ENCODE measurements at places on chromosomes 4 and X. TPM values are rescaled to one million over a fixed set of nuclear protein-coding genes. Genes with fewer than 3 reads are reported as not detected.

DNA sequence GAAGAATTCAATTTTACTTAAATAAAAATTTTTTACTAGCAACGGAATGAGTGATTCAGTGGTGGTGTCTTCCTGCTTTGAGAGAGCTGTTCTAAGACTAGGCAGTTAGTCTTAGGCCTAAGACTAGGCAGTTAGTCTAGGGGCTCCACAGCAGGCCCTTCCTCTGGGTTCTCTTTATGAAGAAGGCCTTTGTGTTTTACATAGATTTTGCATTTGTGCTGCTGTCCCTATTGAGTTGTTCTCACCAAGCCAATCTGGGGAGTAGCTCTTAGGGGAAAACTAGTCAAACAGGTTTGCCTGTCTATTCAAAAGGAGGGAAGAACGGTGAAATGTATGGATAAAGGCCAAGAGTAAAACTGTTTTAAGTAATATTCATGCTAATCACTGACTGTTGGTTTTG is 7.6 kb downstream of the UGT8 start:
- DNase-seq: no peak
- H3K27ac ChIP-seq: no peak overlapping the region
- H3K36me3 ChIP-seq: no peaks in the 10 kb centered on the region
- no peak overlapping the region for H3K4me3 ChIP-seq
- no peaks in the 10 kb centered on the region for H3K4me1 ChIP-seq
- no peaks in the 10 kb centered on the region for H3K27me3 ChIP-seq

DNA sequence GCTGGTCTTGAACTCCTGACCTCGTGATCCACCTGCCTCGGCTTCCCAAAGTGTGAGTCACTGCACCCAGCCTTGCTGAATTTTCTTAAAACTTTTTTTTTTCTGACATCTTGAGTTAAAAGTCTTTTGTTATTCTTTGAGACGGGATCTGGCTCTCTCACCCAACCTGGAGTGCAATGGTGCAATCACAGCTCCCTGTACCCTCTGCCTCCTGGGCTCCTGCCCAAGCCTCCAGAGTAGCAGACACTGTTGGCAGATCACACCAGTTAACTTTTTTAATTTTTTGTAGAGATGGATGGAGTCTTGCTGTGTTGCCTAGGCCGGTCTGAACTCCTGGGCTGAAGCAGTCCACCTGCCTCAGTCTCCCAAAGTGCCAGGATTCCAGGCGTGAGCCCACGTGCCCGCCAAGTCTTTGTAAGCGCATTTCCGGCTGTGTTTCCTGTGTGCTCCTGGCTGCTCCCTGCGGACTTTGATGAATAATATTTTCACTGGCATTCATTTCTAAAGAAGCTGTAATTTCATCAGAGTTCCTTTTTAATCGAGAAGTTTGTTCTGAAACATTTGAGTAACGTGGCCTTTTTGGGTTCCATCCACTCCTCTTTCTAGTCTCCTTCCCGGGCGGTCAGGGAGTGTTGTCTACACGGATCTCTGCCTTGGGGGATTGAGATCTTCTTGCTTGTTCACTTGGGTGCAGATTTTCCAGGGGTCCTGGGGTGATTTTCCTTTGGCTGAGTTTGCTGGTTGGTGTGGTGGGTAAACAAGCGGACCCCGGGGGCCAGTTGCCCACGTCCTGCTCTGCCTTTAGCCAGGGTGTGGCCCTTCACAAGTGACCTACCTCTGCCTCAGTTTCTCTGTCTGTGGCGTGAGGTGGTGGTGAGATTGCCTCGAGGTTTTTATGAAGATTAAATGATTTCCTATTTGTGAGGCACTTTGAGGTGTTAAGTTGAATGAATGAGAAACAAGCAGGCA is 44.4 kb downstream of the PCGF3 start:
- peaks cover 27% of the 10 kb centered on the region for H3K4me1 ChIP-seq
- H3K4me3 ChIP-seq: no peak overlapping the region
- no peaks in the 10 kb centered on the region for H3K27me3 ChIP-seq
- H3K27ac ChIP-seq: peak overlapping the region; percentile 15

DNA sequence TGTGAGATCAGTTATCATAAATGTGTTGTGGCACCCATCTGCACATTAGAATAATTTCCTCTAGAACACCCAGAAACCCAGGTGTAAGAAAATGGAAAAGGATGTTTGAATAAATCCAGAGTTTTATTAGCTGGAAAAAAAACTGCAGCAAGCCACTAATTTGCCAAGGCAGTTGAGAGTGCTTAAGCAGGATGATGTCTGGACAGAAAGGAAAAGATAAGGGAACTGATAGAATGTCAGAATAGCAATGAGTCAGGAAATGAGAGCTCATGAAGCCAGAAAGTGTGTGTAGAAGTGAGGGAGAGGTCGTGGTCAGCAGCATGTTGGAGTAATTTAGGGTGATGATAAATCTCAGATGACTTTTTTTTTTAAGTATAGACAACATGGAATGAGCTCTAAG is 15.2 kb upstream of the NEUROG2 start:
- peaks cover 57% of the 10 kb centered on the region for H3K27me3 ChIP-seq
- H3K4me3 ChIP-seq: no peak overlapping the region
- H3K4me1 ChIP-seq: no peaks in the 10 kb centered on the region
- H3K36me3 ChIP-seq: no peaks in the 10 kb centered on the region
- no peak overlapping the region for H3K27ac ChIP-seq

- no peak for DNase-seq
- no peak overlapping the region for H3K27ac ChIP-seq
- peaks cover 11% of the 10 kb centered on the region for H3K27me3 ChIP-seq
These were observed 18.8 kb downstream of the SLC25A31 start for GRCh38 chr4:127748957-127749356.

GRCh38 chr4:85496933-85497332 is 22.0 kb downstream of the ARHGAP24 start:
- DNase-seq: no peak
- no peaks in the 10 kb centered on the region for H3K27me3 ChIP-seq
- no peak overlapping the region for H3K4me3 ChIP-seq
- peak overlapping the region; percentile 57 for H3K27ac ChIP-seq
- H3K4me1 ChIP-seq: peaks cover 47% of the 10 kb centered on the region

- H3K27me3 ChIP-seq: peaks cover 22% of the 10 kb centered on the region
- H3K27ac ChIP-seq: no peak overlapping the region
- DNase-seq: no peak
- H3K4me3 ChIP-seq: no peak overlapping the region
- H3K4me1 ChIP-seq: peaks cover 9% of the 10 kb centered on the region
These were observed 4.6 kb upstream of the TLR2 start for GRCh38 chr4:153679486-153679885.

DNA sequence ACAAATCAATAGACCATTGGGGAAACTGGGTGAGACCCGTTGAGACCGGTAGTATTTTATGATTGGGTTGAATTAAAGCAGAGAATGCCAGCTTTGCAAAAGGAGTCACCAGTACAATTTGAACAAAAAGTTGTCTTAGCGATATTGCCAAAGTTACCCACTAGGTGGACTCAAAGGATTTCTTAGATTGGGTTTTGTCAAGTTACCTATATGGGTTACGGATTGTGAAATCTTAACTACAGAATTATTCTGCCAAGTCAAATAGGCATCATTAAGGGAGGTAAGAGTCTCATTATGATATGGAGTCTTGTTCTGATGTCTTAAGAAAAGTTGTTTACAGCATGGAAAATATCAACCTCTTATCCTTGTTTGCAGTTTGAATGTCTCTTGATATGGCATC is 15.0 kb upstream of the CT47A1 start:
- no peak for DNase-seq
- H3K36me3 ChIP-seq: no peaks in the 10 kb centered on the region
- H3K27ac ChIP-seq: no peak overlapping the region
- H3K4me1 ChIP-seq: no peaks in the 10 kb centered on the region

GRCh38 chrX:63526863-63527262 is 175.7 kb upstream of the SPIN4 start:
- no peaks in the 10 kb centered on the region for H3K27me3 ChIP-seq
- H3K27ac ChIP-seq: no peak overlapping the region
- DNase-seq: no peak
- no peak overlapping the region for H3K4me3 ChIP-seq
- H3K4me1 ChIP-seq: no peaks in the 10 kb centered on the region
- H3K36me3 ChIP-seq: no peaks in the 10 kb centered on the region

GRCh38 chrX:50627696-50628095 is 157.1 kb upstream of the DGKK start:
- no peak for DNase-seq
- no peak overlapping the region for H3K4me3 ChIP-seq
- peaks cover 8% of the 10 kb centered on the region for H3K4me1 ChIP-seq
- H3K36me3 ChIP-seq: no peaks in the 10 kb centered on the region

- no peaks in the 10 kb centered on the region for H3K4me1 ChIP-seq
- no peaks in the 10 kb centered on the region for H3K27me3 ChIP-seq
- H3K4me3 ChIP-seq: no peak overlapping the region
These were observed 2399.8 kb upstream of the TENM3 start for GRCh38 chr4:179843370-179843769.

- no peaks in the 10 kb centered on the region for H3K36me3 ChIP-seq
- DNase-seq: no peak
- no peak overlapping the region for H3K4me3 ChIP-seq
- H3K4me1 ChIP-seq: peaks cover 5% of the 10 kb centered on the region
These were observed 225.8 kb upstream of the SPRY1 start for GRCh38 chr4:123170843-123171242.

GRCh38 chr4:56622176-56622575 is 58.9 kb downstream of the HOPX start:
- H3K27me3 ChIP-seq: peaks cover 8% of the 10 kb centered on the region
- no peak overlapping the region for H3K27ac ChIP-seq
- DNase-seq: no peak
- no peaks in the 10 kb centered on the region for H3K4me1 ChIP-seq
- no peaks in the 10 kb centered on the region for H3K36me3 ChIP-seq

GRCh38 chrX:45172890-45173289 is 27.8 kb downstream of the DIPK2B start:
- no peaks in the 10 kb centered on the region for H3K4me1 ChIP-seq
- H3K36me3 ChIP-seq: no peaks in the 10 kb centered on the region
- H3K27me3 ChIP-seq: no peaks in the 10 kb centered on the region
- H3K4me3 ChIP-seq: no peak overlapping the region

DNA sequence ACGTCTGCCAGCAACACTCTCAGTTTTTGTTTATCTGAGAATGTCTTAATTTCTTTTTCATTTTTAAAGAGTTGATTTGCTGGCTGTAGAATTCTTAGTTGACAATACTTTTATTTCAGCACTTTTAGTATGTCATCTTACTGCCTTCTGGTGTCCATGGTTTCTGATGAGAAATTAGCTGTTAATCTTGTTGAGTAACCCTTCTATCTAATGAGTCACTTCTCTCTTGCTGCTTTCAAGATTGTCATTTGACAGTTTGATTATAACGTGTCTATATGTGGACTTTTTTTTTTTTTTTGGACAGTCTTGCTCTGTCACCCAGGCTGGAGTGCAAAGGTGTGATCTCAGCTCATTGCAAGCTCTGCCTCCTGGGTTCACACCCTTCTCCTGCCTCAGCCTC is 24.0 kb upstream of the TMEM255A start:
- no peaks in the 10 kb centered on the region for H3K36me3 ChIP-seq
- H3K27me3 ChIP-seq: no peaks in the 10 kb centered on the region
- no peak overlapping the region for H3K4me3 ChIP-seq
- H3K27ac ChIP-seq: no peak overlapping the region

DNA sequence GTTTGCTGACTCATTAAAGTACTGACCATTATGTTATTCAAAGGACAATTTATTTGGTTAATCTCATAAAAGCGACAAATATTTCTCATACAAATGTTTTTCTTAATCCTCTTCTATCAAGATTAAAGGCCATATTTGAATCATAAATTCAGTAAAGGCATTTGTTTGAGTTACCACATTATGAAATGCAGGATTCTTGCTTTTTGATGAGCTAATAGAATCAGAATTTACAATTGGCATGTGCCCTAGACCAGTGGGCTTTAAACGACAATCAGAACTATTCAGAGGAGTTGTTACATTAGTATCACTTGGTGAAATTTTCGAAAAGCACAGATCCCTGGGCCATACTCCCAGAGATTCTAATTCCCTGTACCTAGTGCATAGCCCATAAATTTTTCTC is 55.3 kb downstream of the KLHL4 start:
- no peak overlapping the region for H3K27ac ChIP-seq
- H3K4me3 ChIP-seq: no peak overlapping the region
- no peak for DNase-seq
- no peaks in the 10 kb centered on the region for H3K36me3 ChIP-seq
- H3K4me1 ChIP-seq: no peaks in the 10 kb centered on the region

GRCh38 chrX:152070144-152070543 is 68.2 kb downstream of the MAGEA10 start:
- H3K36me3 ChIP-seq: no peaks in the 10 kb centered on the region
- no peak for DNase-seq
- H3K4me3 ChIP-seq: no peak overlapping the region
- H3K27me3 ChIP-seq: no peaks in the 10 kb centered on the region
- no peaks in the 10 kb centered on the region for H3K4me1 ChIP-seq
- H3K27ac ChIP-seq: no peak overlapping the region

DNA sequence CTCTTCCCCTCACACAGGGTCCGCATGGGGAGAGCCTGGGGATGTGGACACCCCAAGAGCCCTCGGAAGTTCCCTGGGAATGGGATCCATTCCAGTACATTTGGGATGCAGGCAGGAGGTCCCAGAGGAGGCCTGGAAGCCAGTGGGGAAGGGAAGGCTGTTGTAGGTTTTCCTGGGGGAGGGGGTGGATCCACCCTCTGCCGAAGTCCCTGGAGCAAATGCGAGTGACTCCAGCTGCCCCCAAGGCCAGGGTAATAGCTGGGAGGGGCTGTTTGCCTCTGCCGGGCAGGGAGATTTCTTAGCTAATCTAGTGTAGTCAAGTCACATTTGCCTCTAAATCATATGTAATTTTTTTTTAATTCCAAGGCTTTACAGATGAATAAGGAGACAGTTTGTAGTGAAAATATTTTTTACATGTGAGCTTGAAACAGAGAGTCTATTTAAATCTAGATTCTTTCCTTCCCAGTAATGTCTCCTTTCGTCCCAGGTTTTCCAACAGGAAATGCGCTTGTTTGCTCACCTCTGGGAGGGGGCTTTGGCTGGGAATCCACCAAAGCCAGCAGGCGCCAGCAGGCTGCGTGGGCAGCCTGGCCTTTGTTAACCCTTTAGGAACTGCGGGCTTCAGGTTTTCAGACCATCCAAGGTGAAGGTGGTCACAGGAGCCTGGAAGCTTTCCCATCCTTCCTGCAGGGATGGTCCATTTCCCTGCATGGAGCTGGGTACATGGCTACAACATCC is 26.8 kb downstream of the SH3TC1 start:
- no peak for DNase-seq
- H3K27ac ChIP-seq: no peak overlapping the region
- peaks cover 21% of the 10 kb centered on the region for H3K4me1 ChIP-seq
- H3K4me3 ChIP-seq: no peak overlapping the region

DNA sequence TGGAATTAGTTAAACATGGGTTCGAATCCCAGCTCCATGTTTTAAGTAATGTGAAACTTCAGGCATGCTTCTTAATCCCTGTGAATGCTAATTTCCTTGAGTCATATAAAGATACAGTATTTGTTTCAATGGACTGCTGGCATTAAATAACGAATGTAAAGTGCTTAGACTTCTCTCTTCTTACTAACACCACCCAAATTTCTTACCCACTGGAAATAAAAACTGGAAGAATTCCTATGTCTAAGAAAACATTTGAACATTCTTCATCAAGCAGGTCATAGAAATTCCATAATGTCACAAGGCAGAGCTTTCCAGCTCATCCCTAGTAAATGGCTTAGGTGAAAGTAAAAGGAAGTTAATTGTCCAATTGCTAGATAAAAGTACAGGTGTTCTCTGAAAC is 172.5 kb downstream of the ANK2 start:
- no peak for DNase-seq
- no peaks in the 10 kb centered on the region for H3K36me3 ChIP-seq
- H3K4me3 ChIP-seq: no peak overlapping the region
- no peaks in the 10 kb centered on the region for H3K4me1 ChIP-seq
- no peaks in the 10 kb centered on the region for H3K27me3 ChIP-seq
- H3K27ac ChIP-seq: no peak overlapping the region

GRCh38 chr4:25874655-25875054 is 11.9 kb upstream of the SEL1L3 start:
- no peaks in the 10 kb centered on the region for H3K36me3 ChIP-seq
- no peaks in the 10 kb centered on the region for H3K4me1 ChIP-seq
- H3K4me3 ChIP-seq: no peak overlapping the region

HAUS7 gene
- 17.0 TPM for total RNA-seq

PNPLA4 gene
- total RNA-seq: 34.5 TPM

CPZ gene
- 0.27 TPM for total RNA-seq

TMEM271 gene
- not detected for total RNA-seq

TRPC5OS gene
- not detected for total RNA-seq

All from left ventricle myocardium inferior (tissue), 1 donor.